ENCODE measurements at places on chromosomes 5 and 9.

DNA sequence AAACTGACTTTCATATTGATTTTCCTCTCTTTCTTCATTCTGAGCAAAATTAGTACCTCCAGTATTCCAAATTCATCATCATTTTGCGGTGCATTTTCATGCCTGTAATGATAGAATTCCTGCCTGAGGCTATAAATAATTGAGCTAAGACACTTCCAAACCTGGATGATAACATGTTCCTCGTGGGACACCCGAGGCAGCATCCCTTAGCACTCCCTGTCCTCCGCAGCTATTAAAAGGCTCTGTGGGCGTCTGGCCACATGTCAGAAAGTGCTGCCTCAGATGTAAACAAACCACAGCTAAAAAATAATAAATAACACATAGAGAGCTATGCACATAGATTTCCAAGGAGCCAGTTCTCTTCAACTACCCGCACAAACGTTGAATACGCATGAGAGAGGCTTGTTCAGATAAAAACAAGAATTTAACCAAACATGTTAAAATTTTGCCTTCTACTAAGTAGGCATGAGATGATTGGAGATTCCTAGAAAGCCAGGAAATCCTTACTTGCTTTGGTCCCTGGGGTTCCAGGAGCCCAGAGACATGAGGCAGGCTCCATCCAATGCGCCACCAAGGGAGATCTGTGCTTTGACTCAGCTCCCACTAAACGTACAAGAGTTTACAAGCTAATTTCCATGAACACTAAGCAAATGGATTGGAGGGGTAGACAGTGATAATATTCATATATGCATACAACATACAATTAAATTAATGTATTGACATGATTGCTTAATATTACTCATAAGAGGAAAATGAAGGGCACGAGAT lies 82.7 kb downstream of the SHC3 start:
- no peak for DNase-seq

- no peak for DNase-seq
These were observed 395.8 kb downstream of the KDM4C start for GRCh38 chr9:7153566-7153965.

DNA sequence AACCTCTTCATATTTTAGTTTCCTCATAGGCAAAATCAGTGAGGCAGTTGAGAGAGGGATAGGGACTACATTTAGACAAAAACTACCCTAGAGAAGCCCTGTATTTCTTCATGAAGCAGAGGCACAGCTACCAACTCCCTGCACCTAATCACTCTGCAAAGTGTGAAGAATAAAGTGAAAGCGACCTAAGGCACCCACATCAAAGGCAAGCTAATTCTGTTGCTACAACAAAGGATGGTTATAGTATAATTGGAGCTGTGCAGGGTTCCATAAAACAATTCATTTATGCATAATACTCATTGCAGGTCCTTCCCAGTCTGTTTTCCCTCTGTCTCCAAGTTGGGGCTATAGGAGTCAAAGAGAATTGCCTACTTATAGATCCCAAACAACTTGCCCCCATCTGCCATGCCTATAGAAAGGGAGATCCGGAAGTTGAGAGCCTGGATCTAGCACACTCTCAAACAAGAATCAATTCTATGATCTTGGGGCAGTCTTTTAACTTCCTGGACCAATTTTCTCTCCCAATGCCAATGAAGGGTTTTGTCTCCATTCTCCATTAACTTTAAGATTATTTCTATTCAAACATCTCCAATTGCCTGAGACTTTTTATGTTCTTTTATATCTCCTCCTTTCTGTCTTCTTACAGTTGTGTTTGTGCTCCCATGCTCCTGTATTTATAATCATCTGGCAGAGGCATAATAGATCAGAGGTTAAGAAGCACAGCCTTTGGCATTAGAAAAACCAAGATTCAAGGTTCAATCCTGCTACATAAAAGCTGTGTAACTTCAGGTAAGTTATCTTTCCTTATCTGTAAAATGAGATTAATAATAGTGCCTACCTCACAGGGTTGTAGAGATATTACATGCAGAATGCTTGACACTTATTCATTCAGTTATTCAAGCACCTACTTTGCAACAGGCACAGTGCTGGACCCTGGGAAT lies 56.0 kb upstream of the PTGER4 start:
- DNase-seq = no peak

GRCh38 chr5:99879791-99880511 lies 655.2 kb upstream of the FAM174A start:
- no peak for DNase-seq

DNA sequence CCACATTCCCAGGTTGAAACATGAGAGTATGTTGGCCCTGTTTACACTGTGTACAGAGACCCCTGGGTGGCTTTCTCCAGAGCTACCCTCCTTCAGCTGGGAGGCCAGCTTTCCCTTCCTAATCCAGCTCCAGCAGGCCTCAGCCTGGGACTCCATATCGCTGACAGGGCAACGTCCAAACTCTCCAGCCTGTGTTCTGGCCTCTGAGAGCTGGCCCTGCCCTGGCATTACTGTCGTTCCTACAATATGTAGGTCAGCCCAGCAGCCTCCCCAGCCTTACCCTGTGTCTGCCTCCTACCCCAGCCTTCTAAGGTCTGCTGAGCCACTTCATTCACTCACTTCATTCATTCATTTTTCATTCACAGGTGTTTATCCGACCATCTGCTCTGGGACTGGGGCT lies 8.3 kb upstream of the EEIG1 start:
- DNase-seq = no peak

DNA sequence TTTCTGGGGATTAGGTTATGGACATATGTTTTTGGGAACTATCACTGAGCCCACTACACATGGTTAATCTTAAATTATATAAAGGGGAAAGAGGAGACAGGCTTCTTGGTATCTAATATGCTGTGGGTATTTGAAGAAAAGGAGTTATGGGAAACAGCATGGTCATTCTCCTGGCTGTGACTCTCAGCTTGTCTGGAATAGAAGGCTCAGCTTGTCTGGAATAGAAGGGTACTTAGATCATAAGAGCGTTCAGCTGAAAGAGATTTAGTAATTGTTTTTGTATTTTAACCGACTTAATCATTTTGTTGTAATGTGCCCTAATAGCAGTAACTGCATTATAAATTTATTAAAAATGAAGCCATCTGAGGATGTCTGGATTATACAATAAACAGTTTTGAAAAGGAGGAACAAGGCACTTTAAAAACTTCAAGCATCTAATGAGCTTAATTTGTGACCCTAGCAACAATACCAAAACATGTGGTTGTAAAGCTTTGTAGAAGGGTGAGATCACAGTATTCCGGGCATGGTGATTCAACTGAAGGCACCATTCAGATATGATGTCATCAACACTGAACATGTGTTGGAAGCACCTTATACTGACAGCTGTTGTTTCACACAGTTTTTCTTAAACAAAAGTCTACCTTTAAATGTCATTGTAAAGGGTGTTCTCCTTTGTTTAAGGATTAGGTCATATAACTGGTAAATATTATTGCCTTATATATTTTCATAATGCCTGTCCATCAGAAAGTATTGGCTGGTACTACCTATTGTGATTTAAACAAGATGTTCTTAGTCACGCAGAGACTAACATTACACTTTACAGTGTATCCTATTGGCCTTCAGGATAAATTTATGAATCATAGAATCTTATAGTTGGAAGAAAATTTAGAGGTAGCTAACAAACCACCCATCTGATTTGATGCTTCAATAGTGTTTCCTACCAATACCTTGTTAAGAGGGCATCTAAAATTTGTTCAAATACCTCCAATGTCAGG lies 2174.1 kb upstream of the WWC1 start:
- no peak for DNase-seq

DNA sequence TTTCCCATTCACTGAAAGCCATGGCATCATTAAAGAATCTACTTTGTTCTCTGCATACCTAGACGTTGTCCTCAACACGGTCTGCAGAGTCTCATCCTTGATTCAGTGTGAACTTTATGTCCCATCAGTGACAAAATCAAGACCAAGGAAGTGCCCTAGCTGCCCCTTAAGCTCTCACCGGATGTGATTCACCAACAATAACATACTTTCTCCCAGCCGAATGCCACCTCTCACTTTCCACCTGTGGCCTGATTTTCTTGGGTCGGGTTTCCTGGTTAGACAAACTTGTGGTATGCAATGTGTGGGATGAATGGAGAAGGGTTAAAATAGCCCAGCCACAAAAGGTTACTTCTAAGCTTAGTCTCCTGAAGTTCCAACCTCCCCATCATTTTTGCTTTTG lies 145.3 kb upstream of the PAPPA start:
- no peak for DNase-seq

DNA sequence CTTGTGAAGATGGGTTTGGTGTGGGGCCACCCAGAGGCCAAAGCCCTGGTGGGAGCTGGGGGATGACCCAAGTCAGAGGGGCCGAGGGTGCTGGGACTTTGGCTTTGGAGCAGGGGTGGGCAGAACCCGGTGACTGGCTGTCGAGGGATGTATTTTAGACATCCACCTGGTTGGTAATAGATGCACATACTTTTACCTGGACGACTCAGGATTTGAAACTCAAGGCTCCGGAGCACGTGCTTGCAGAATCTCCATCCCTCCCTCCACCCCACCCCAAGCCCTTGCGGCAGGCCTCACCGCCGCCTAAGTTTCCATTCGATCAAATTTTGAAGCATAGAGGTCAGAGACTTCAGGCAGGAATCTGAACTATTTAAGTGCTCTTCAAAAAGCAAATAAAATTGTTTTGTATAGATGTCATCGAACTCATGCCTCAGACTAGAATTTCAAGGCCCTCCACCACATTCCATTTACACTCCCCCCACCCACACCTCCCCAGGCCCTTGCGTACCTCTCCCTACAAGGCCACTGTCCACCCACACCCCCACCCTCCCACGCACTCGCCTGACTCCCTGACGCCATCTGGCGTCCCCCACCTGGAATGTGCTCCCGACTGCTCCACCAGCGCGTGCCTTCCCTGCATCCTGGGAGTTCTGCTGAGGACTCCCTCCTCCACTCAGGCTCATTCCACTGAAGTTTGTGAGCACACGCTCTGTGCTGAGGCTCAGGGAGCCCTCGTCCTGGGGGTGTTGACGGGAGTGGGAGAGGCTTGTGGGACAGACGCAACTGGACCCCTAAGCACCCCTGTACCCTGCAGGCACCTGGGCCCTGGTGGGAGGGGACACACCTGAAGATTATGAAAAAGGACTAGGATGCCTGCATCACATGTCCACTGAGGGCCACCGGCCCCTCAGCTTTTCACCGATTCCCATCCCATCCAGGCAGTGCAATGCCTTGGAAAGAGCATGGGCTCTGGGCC lies 56.4 kb upstream of the RPL26L1 start:
- DNase-seq = no peak

DNA sequence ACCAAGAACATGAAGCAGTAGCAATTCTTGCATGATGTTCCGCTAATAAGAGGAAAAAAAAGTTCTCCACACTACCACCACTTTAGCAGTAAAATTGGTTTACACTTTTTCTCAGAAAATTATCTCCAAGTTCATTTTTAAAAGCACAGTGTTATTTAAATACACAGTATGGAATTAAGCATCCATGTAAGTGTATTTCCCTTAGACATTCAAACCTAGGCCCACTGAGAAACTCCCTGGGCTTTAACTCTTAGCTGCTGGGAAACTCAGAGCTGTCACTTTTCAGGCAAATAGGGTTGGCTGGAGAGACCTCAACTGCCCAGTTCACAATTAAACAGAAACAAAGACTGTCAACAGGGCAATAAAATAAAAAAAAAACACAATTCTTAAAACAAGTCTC lies 2.7 kb downstream of the GNAQ start:
- no peak for DNase-seq

DNA sequence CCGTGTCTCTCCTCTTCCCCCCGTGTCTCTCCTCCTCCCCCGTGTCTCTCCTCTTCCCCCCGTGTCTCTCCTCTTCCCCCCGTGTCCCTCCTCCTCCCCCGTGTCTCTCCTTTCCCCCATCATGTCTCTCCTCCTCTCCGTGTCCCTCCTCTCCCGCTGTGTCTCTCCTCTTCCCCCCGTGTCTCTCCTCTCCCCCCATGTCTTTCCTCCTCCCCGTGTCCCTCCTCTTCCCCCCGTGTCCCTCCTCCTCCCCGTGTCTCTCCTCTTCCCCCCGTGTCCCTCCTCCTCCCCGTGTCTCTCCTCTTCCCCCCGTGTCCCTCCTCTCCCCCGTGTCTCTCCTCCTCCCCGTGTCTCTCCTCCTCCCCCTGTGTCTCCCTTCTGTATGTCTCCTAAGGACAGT lies 12.8 kb upstream of the RNU6ATAC start:
- DNase-seq = no peak

DNA sequence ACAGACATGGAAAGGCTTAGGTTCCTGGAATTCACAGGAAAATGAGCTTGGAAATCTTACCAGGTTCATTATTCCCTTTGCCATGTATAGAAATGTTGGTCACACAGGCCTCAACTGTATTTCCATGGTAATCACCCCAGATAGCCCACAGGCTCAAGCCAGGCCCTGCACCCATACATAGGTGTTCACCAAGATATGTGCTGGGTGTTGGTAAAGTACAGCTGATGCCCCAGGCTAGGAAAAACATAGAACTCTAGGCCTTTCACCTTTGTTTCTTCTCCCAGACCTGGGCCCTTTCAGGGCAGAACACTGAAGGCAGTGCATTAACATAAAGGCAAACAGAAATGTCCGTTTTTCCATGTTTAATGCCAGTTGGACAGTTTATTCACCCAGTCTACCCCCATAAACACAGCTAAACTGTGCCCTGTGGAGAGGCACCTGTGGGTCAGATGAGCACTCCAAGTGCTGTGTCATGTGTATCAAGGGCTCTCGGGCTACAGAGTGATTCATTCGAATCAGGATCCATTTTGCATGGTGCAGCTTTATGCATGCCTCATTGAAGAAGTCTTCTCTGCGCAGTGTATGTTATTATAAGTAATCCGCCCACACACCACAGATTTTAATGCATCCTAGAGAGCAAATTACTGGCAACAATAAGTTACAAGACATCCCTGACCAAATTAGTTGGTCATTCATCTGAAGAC lies 93.4 kb upstream of the SLC30A5 start:
- DNase-seq = no peak

GRCh38 chr9:34454571-34455065 lies 3.8 kb downstream of the FAM219A start:
- no peak for DNase-seq

- DNase-seq = no peak
These were observed 16.1 kb downstream of the NOTCH1 start for GRCh38 chr9:136529516-136530460.

GRCh38 chr9:76677481-76678055 lies 86.7 kb upstream of the PCA3 start:
- DNase-seq = no peak

- DNase-seq = peak; percentile 25
These were observed 36.0 kb upstream of the IL7R start for GRCh38 chr5:35820735-35821134.

DNA sequence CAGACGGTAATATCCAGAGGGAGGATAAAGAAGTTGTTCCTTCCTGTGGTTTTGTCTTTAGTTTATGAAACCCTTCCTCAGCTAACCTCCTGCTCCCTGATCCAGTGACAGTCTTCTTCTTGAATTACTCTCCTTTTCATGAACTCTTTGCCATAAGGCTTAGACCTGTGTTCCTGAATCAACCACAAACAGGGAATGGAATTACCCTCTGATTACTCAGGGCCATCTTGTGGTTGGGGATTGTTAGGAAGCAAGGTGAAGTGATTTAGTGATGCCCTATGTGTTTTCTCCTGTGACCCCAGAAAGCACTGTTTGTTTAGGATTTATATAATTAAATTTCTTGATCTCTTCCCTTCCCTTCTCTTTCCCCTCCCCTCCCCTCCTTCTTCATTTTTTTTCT lies 409.1 kb downstream of the TAF11L14 start:
- DNase-seq = no peak

All from SIG-M5 (cell line).